Heart right ventricle (tissue), 16 donors: ENCODE measurements at places on chromosomes 5 and 9.

DNA sequence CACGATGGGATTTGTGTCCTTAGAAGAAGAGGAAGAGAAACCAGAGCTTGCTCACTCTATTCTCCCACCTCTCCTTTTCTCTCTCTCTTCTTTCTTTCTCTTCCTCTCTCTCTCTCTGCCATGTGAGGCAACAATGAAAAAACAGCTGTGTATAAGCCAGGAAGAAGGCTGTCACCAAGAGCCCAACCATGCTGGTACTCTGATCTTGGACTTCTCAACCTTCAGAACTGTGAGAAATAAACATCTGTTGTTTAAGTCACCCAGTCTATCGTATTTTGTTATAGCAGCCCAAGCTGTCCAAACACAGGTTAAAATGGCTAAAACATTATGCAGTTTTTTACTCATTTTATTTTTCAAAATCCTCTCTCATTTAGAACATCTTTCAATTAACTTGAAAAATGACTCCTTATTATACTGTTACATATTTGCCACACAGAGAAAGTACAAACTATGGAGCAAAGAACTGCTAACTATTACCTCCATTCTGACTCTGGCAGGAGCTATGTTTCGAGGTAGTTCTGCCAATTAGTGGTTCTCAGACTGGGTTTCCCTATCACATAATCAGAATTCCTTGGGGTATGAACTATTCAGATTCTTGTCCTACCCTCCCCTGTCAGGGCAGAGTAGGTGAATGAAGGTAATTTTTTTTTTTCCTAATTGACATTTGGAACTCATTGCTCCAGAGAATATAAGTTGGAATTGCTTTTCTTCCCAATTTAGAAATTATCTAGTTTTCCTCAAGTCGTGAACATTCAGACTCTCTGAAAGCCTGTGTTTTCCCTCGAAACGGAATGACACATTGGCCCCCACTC lies 434.6 kb downstream of the ENC1 start:
- no peak for DNase-seq
- H3K27me3 ChIP-seq: no peaks in the 10 kb centered on the region
- no peak overlapping the region for H3K4me3 ChIP-seq
- peaks cover 23% of the 10 kb centered on the region for H3K4me1 ChIP-seq

GRCh38 chr9:28808042-28808441 lies 1234.8 kb upstream of the C9orf72 start:
- no peaks in the 10 kb centered on the region for H3K36me3 ChIP-seq
- no peak overlapping the region for H3K4me3 ChIP-seq
- H3K27ac ChIP-seq: no peak overlapping the region
- no peak for DNase-seq
- H3K27me3 ChIP-seq: no peaks in the 10 kb centered on the region

DNA sequence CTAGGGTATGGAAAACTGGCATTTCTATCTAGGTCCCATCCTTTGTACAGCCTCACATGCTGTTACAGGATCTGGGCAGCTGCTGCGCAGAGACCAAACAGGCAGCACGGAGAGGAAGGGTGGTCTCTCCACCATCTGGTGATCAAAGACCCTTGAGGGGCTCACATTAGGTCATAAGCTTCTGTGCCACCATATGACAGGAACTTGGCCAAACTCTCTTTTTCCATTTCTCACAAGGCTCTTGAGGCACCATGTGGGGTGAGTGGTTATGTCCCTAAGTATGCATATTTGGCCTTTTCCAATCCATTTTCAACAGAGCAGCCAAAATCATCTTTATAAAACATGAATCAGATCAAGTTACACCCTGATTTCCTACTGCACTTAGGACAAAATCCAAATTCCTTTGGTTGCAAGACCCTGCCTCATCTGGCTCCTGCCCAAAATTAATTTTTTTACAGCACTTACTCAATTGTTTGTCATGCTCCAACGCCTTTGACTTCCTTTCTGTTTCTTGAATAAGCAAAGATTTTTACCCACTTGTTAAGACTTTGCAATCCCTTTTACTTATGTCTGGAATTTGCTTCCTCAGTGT lies 730.0 kb downstream of the MAT2B start:
- DNase-seq: no peak
- H3K27ac ChIP-seq: no peak overlapping the region
- no peak overlapping the region for H3K4me3 ChIP-seq

DNA sequence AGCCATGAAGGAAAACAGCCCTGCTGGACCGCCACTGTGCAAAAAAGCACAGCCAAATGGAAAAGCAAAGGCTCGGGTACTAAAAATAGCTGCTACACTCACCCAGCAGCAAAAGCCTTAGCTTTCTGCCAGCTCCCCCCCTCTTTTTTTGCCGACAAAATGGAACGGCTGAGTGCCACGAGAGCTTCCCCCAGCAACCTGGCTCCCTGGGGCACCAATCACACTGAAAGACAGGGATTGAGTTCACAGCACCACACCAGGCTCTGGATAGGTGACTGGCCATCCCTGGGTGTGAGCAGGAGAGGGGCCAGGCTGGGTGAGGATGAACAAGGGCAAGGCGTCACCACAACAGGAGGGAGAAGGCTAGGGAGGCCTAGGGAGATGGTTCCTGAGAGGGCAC lies 66.7 kb downstream of the SIL1 start:
- no peak for DNase-seq
- H3K27me3 ChIP-seq: no peaks in the 10 kb centered on the region
- H3K4me3 ChIP-seq: peak overlapping the region; percentile 5
- peak overlapping the region; percentile 83 for H3K27ac ChIP-seq

GRCh38 chr9:110257097-110257841 lies 962 bp upstream of the TXN start:
- peak overlapping the region; percentile 93 for H3K27ac ChIP-seq
- DNase-seq: peak; percentile 27
- no peaks in the 10 kb centered on the region for H3K27me3 ChIP-seq
- no peaks in the 10 kb centered on the region for H3K36me3 ChIP-seq
- peak overlapping the region; percentile 95 for H3K4me3 ChIP-seq

DNA sequence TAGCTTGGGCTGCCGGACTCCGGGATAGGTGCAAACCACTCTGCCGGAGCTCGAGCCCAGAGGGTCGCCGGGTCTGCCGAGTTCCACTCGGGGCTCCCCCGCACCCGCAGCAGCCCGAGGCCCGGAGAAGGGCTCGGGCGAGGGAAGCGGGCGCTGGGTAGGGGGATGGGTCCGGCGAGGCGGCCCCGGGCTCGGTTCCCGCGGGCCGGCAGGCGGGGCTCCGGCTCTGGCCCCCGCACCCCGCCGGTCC lies 507 bp downstream of the RICTOR start:
- peak overlapping the region; percentile 84 for H3K4me3 ChIP-seq
- no peak for DNase-seq
- no peaks in the 10 kb centered on the region for H3K27me3 ChIP-seq
- H3K36me3 ChIP-seq: no peaks in the 10 kb centered on the region
- peak overlapping the region; percentile 99 for H3K27ac ChIP-seq

DNA sequence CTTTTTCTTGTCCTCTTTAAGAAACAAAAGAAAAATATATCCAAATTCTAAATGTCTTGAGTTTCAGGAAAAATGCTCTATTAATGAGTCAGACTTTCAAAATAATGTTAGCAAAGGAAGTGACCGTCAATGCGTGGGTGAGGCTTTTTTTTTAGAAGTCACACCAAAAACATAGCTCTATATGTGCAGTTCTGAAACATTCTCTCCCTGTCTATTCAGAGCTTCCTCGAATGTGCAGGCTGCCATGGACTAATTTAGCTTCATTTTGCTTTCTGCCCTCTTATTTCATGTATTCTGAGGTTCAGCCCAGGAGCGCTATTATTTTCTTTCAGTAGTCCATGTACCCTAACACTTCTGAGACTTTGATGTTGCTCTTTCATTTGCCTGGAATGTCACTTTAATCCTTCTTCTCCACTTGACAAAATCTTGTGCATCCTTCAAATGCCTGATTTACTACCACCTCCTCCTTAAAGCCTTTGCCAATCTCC lies 72.5 kb upstream of the RASA1 start:
- no peaks in the 10 kb centered on the region for H3K27me3 ChIP-seq
- H3K36me3 ChIP-seq: no peaks in the 10 kb centered on the region
- DNase-seq: no peak
- peak overlapping the region; percentile 15 for H3K27ac ChIP-seq
- no peak overlapping the region for H3K4me3 ChIP-seq

DNA sequence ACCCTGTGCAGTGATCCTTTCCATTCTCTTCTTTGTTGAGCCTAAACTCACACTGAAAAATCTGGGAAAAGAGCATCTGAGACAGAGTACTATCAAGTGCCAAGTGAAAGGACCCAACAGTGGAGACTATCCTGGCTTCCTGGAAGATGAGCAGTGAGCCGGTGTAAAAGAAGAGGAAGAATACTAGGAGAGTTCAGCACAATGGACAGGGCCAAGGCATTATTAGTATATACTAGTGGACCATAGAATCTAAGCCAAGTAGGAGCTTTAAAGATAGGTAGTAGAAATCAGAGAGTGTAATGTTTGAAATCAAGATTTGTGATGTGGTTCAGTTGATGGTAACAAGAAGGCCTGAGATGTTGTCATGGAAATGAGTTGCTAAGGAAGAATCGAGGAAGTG lies 140.8 kb downstream of the CAMK4 start:
- H3K36me3 ChIP-seq: no peaks in the 10 kb centered on the region
- no peak overlapping the region for H3K27ac ChIP-seq
- no peak overlapping the region for H3K4me3 ChIP-seq
- no peaks in the 10 kb centered on the region for H3K4me1 ChIP-seq

GRCh38 chr5:165055476-165055875 lies 1550.1 kb downstream of the MAT2B start:
- H3K4me3 ChIP-seq: no peak overlapping the region
- H3K4me1 ChIP-seq: no peaks in the 10 kb centered on the region
- H3K27me3 ChIP-seq: no peaks in the 10 kb centered on the region
- H3K36me3 ChIP-seq: no peaks in the 10 kb centered on the region

DNA sequence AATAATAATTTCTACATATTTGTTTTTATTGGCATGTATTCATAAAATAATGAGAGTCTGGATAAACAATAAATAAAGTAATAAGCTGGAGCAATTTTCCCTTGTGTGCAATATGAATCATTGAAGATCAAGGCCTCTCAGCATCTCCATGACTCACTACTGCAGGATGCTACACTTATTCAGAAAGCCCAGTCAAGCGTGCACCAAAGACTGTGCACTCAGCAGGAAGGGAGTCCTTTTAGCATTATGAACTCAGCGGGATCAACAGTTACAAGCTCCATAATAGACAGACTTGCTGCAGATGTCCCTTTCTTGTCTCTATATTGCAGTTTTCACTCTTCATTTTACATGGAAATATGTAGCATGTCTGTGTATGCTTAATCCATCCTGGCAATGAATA lies 485.3 kb downstream of the CDH9 start:
- H3K27ac ChIP-seq: no peak overlapping the region
- H3K4me3 ChIP-seq: no peak overlapping the region
- DNase-seq: no peak
- no peaks in the 10 kb centered on the region for H3K27me3 ChIP-seq
- H3K4me1 ChIP-seq: no peaks in the 10 kb centered on the region
